T-helper 22 cell (primary cell): ENCODE measurements at places on chromosomes 3 and 15.

DNA sequence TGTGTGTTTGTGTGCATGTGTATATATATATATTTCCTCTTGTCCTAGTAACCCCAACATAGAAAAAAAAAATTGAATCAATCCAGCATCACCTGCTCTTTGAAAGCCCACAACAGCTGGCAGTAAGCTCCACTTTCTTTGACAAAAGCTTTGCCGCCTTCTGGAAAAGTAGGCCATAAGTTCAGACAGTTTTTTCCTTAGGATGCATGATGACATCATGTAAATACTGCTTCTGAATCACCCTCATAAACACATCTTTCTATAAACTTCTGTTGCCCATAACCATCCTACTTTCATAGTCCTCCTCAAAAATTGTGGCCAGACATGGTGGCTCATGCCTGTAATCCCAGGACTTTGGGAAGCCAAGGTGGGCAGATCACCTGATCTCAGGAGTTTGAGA is 67.4 kb downstream of the CSNK1G1 start:
- DNase-seq = no peak

GRCh38 chr3:48429317-48429959 is 448 bp downstream of the PLXNB1 start:
- peak; percentile 60 for DNase-seq

DNA sequence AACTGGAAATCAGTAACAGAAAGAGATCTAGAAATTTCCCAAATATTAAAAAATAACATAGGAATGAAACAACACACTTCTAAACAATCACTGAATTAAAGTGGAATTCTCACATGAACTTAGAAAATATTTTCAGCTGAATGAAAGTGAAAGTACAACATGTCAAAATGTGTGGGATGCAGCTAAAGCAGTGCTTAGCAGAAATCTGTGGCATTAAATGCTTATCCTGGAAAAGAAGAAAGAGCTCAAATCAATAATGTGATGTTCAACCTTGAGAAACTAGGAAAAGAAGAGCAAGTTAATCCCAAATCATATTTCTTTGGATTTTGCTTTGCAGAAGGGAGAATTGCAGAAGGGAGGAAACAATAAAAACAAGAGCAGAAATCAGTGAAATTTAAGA is 98.2 kb upstream of the NR2E3 start:
- DNase-seq = no peak

- DNase-seq = no peak
These were observed 32.5 kb upstream of the ZNF445 start for GRCh38 chr3:44510000-44510368.

DNA sequence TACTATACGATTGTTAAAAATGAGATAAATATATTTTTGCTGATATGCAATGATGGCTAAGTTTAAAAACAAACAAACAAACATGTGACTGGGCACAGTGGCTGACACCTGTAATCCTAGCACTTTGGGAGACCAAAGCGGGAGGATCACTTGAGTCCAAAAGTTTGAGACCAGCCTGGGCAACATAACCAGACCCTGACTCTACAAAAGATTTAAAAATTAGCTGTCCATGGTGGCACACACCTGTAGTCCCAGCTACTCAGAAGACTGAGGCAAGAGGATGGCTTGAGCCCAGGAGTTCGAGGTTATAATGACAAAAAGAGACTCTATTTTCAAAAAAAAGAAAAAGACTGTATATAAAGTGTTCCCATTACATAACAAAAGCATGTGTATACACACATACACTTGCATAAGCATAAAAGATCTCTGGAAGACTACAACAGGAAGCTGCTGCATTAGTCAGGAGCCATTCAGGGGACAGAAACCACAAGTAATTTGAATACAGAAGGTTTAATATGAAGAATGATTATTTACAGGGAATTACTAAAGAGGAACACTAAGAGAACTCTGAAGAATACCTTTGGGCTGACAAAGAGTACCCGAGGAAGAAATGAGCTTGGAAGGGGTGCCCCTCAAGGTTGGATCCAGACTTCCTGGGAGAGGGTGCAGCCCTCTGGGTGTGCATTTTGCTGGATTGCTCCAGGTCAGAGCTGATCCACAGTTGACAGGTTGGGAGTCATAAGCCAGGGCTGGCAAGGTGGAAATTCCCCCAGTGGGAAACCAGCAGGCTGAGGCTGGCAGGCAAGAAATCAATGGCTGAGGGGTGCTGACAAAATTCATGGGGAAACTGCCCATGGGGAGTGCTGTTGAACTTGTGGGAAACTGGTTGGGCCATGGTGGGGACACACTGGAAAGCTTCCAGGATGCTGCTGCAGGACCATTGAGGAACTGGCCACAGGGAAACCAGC is 9.3 kb upstream of the TM4SF18 start:
- no peak for DNase-seq

GRCh38 chr15:71093054-71094024 is 21.9 kb upstream of the THSD4 start:
- DNase-seq = no peak

GRCh38 chr15:28098766-28099554 is at the start of gene OCA2:
Gene OCA2, minus strand, starts transcription at chr15:28099315. Its CDS starts 17,441 bp downstream, at chr15:28081874.
- DNase-seq = peak; percentile 48
